Activated T-helper 17 cell treated with anti-CD3 and anti-CD28 coated beads, Interleukin-2, amount 50 U/mL, for 72 hours (primary cell): ENCODE measurements at places on chromosomes 7 and 10. TPM values are rescaled to one million over a fixed set of nuclear protein-coding genes. Genes with fewer than 3 reads are reported as not detected.

The NODAL gene
- total RNA-seq: not detected

The TRIM50 gene
- not detected for total RNA-seq

DNA sequence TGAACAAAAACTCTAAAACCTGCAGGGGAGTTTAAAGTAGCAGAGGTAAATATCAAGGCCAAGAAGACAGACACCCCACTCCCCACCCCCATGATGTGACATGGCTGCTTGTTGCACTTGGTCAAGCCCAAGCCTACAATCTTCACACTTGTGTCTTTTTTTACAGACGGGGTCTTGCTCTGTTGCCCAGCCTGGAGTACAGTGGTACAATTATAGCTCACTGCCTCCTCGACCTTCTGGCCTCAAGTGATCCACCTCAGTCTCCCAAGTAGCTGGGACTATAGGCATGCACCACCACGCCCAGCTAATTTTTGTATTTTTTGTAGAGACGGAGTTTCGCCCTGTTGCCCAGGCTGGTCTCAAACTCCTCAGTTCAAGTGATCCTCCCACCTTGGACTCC, 71.9 kb upstream of the CYTH3 start:
- ATAC-seq: no peak

- ATAC-seq: no peak
Measured at GRCh38 chr7:159136442-159136841, 8.2 kb downstream of the VIPR2 start.

The STEAP1B gene
- total RNA-seq: not detected

DNA sequence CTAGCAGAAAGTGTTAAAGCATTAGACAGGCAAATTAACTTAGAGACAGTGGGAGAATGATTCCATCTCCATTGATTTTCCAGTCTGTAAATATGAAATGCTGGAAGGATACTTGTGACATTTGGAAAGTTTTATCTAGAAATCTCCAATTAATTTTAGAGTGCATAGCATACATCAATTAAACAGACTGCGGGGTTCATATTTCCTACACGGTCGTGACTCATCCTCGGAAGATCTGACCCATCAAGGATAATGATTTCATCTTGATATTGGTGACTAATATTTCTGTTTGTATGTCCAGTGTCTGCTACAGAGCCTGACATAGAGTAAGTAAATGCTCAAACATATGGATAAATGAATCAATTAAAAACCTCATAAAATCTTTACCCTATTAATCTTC, 474.9 kb downstream of the KCNMA1 start:
- no peak for ATAC-seq

- ATAC-seq: no peak
Measured at GRCh38 chr7:6235029-6235871, 37.2 kb downstream of the CYTH3 start.

- no peak for ATAC-seq
Measured at GRCh38 chr10:127279334-127279774, 83.0 kb upstream of the INSYN2A start.

- no peak for ATAC-seq
Measured at GRCh38 chr10:94264085-94264484, 98.7 kb downstream of the NOC3L start.

- ATAC-seq: no peak
Measured at GRCh38 chr10:48444266-48444665, 137.8 kb downstream of the MAPK8 start.

GRCh38 chr7:155684543-155684942, 40.1 kb downstream of the RBM33 start:
- peak; percentile 56 for ATAC-seq

DNA sequence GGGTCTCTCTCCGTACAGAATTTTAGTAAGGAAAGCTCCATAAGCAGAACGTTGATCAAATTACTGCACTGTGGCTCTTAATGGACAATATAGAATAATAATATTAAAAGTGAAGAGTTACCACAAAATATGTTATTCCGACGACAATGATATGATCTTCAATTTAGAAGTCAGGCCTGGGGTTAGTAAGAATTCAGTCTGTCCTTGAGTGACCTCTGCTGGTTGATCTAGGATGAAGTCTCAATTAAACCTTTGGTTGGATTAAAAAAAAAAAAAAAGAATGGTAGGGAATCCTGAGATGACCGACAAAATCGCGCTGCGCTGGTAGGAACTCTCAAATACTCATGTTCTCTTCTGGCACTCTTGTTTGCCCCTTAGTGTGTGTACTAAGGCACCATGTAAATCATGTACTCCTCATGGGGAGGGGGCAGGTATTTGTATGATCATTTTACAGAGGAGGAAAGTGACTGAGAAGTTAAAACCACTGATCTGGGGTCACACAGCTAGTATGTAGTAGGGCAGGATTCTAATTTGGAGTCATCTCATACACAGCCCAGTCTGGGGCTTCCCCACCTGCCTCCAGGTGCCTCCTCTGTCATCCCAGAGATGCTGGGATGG, 161.3 kb upstream of the NPVF start:
- ATAC-seq: no peak

DNA sequence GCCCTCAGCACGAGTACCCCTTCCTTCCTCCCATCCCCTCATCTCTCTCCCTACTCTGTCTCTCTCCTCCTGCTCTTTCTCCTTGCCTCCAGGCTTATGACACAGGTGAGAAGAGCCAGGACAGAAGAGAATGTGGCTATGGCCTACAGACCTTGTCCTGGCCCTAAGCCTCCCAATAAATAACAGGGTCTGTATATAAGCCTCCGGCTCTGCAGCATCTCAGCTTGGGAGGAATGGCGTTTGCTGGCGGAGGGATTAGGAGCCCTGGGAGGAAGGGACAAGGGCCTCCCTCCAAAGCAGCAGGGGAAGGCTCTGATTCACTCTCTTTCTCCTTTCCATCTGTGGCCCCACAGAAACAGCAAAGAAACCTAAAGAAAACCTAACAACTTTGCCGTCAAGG, 45.8 kb downstream of the COL13A1 start:
- no peak for ATAC-seq

GRCh38 chr10:71339796-71340589, 20.9 kb downstream of the SLC29A3 start:
- ATAC-seq: peak; percentile 21

The APBB1IP gene
- total RNA-seq: 50.4 TPM

GRCh38 chr7:33762911-33763306, 142.4 kb upstream of the BMPER start:
- ATAC-seq: no peak

The SEMA3C gene
- total RNA-seq: not detected

DNA sequence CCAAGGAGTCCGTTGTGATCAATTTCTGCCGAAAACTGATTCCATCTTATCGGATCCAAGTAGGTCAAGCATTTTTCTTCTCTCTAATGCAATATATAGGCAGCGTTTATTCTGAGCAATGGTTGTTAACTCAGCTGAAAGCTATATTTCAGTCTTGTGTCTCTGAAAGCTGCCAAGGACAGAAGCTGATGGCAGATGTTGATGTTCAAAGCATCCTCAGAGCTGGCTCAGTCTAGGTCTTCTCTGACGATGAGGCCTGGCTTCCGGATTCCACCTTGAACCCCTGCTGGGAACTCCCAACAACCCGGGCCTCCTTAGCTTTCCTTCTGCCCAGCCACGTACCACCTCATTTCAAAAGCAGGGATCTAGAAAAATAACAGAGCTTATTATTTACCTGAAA, 863.6 kb downstream of the NRG3 start:
- no peak for ATAC-seq

DNA sequence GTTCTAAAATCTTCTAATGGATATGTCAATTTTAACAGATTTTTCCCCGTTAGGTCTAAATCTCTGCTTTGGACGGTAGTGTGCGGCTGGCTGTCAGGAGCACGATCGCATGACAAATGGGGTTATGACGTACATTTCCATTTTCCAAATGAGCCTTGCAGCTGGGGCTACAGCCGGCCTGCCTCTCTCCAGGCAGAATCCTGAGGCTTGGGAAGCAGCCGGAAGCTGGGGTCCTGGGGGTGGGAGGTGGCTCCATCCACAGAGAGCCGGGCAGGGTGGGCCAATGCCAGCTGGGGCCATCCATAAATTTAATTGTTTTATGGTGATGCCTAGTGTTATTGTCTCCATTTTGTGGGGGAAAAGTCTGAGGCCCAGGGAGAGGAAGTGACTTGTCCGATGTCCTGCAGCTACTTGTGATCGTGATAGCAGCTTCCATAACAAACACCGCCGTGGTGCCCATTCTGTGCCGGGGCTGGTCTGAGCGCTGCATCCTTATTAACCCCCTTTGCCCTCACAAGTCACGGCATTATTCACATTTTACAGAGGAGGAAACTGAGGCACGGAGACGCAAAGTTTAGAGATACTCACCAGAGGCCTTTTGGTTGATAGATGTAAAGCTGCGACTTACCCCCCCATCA, 53.0 kb upstream of the EBF3 start:
- no peak for ATAC-seq

The CAV1 gene
- total RNA-seq: 1.2 TPM

- no peak for ATAC-seq
Measured at GRCh38 chr7:146177301-146177700, 60.7 kb downstream of the CNTNAP2 start.

The PKD2L1 gene
- total RNA-seq: 0.66 TPM

DNA sequence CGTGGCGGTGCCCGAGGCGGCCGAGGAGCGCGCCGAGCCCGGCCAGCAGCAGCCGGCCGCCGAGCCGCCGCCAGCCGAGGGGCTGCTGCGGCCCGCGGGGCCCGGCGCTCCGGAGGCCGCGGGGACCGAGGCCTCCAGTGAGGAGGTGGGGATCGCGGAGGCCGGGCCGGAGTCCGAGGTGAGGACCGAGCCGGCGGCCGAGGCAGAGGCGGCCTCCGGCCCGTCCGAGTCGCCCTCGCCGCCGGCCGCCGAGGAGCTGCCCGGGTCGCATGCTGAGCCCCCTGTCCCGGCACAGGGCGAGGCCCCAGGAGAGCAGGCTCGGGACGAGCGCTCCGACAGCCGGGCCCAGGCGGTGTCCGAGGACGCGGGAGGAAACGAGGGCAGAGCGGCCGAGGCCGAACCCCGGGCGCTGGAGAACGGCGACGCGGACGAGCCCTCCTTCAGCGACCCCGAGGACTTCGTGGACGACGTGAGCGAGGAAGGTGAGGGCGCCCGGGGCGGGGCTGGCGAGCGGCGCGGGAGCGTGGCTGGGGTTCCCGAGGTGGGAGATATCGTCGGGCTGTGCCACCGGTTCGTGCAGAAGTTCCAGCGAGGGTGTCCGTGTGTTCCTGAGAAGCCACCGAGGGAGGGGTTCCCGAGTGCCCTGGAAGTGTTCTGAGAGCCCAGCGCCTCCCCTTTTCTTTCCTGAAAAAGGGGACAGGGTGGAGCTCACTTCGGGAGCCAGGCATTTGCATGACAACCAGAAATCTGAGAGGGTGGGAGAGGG, 495 bp downstream of the EIF3B start:
- peak; percentile 13 for ATAC-seq

- ATAC-seq: peak; percentile 42
Measured at GRCh38 chr10:12252882-12253546, 57.0 kb downstream of the CDC123 start.

- ATAC-seq: peak; percentile 78
Measured at GRCh38 chr7:103075337-103075918, 488 bp downstream of the ARMC10 start.

DNA sequence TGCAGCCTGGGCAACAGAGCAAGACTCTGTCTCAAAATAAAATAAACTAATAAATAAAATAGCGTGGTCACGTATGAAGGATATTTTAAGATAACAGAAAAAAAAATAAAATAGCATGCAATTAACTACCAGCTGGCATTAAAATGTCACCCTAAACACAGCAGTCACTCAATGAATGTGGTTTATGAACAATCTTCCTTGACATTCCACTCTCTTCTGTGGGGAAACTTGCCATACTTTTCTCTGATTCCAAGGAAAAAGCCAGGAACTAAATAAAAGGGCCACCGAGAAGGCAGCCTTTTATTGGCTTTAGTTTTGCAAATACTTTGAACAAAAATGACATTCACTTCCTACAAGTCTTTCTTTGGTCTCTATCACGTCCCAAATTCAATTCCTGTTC, 266.6 kb downstream of the PARD3 start:
- ATAC-seq: no peak

GRCh38 chr7:116269466-116269865, 59.1 kb downstream of the TES start:
- no peak for ATAC-seq

DNA sequence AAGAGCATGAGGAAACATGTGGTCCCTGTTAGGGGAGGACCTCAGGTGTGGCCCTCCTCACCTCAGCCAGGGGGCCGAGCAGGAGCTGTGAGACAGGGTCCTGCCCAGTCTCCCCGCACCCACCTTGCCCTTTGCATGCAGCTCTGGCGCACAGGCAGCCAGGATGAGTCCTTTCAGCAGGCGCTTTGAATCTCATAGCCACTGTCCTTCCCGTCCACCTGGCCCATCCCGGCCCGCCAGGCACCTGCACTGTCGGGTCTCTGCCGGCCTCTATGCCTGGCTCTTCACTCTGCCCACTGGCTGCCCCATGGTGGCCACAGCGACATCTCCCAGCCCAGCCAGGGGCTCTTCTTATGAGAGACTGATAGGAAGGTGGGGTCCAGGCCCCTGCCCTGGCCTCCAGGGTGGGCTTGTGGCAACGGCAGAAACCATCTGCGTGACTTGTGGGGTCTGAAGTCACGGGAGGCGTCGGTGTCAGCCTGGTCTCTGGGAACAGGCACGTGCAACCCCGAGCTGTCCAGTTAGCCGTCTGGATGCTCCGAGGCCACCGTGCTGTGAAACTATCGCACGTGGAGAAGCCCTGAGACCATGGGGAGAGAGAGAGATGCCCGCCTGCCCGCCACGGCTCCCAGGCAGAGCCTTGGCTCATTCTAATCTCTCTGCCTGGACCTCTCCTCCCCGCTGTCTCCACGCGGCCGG, 37.4 kb downstream of the FOXL3 start:
- ATAC-seq: no peak

DNA sequence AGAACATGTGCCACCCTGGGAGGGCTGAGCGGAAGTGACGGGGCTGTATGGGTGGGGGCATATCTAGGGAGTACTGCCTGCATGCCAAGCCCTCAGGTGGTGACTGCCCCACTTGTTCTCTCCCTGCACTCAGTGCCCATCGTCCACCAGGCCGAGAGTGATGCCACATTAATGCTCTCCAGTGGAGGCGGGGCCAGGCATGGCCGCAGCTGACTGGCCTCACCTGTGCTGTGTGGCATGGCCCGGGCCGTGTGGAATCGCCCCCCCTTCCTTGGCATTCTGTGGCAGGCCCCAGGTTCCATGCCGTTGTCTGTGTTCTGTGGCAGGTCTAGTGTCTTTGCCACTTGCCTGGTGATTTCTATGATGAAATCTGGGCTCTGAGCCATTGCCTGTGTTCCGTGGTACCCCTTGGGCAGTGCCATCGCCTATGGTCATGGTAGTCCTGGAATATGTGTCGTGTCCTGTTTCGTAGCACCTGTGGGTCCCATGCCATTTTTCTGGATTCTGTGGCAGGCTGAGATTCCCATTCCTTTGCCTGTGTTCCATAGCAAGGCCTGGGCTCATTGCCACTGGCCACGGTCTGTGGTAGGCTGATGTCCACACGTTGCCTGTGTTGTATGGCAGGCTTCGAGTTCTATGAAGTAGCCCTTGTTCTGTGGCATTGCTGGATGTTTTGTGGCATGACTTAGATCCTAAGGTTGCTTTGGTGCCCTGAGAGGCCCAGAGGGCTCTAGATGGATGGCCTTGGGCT, 8.9 kb downstream of the FLNC start:
- no peak for ATAC-seq

- ATAC-seq: no peak
Measured at GRCh38 chr10:13674645-13675588, 88.2 kb downstream of the PRPF18 start.

The PKD1L1 gene
- 0.16 TPM for total RNA-seq
